ENCODE measurements at places on chromosomes 4 and X.

- DNase-seq = no peak
Measured at GRCh38 chr4:89142691-89143669, 31.6 kb downstream of the TIGD2 start.

- DNase-seq = no peak
Measured at GRCh38 chr4:137677863-137678262, 145.6 kb upstream of the PCDH18 start.

GRCh38 chr4:41507291-41507947, 30.5 kb upstream of the LIMCH1 start:
- no peak for DNase-seq

- no peak for DNase-seq
Measured at GRCh38 chr4:147968641-147969040, 236.8 kb downstream of the ARHGAP10 start.

- DNase-seq = no peak
Measured at GRCh38 chr4:2334826-2335728, 73.2 kb upstream of the MXD4 start.

DNA sequence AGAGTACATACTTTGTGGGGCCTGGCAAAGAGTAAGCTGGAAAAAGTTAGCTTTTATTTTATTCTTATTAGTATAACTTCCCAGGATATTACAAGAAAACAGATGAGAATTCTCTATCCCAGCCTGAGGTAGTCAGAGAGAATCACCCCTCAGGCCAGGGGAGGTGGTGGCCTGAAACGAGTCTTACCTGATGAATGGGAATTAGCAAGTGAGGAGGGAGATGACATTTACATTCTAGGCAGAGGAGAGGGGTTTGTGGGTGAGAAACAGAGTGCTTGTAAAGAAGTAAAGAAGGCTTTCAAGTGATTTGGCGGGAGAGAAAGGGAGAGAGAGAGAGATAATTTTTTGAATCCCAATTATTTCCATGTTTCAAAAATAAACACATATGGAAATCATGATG, 39.3 kb upstream of the PDK3 start:
- no peak for DNase-seq

DNA sequence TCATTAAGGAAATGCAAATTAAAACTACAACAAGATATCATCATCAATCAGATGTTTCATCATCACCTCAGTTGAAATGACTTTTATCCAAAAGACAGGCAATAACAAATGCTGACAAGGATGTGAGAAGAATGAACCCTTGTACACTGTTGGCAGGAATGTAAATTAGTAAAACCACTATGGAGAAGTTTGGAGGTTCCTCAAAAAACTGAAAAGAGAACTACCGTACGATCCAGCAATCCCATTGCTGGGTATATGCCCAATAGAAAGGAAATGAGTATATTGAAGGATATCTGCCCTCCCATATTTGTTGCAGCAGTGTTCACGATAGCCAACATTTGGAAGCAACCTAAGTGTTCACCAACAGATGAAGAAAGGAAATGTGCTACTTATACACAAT, 50.6 kb upstream of the STARD8 start:
- no peak for DNase-seq

- no peak for DNase-seq
Measured at GRCh38 chr4:153260132-153260531, 55.9 kb downstream of the TRIM2 start.

- DNase-seq = no peak
Measured at GRCh38 chr4:108110450-108110849, 58.3 kb downstream of the LEF1 start.

GRCh38 chr4:122797405-122798094, 29.1 kb upstream of the FGF2 start:
- DNase-seq = no peak

- DNase-seq = no peak
Measured at GRCh38 chrX:75596178-75596577, 73.3 kb upstream of the ZDHHC15 start.

GRCh38 chr4:164467493-164467892, 286.4 kb upstream of the SMIM31 start:
- DNase-seq = no peak

DNA sequence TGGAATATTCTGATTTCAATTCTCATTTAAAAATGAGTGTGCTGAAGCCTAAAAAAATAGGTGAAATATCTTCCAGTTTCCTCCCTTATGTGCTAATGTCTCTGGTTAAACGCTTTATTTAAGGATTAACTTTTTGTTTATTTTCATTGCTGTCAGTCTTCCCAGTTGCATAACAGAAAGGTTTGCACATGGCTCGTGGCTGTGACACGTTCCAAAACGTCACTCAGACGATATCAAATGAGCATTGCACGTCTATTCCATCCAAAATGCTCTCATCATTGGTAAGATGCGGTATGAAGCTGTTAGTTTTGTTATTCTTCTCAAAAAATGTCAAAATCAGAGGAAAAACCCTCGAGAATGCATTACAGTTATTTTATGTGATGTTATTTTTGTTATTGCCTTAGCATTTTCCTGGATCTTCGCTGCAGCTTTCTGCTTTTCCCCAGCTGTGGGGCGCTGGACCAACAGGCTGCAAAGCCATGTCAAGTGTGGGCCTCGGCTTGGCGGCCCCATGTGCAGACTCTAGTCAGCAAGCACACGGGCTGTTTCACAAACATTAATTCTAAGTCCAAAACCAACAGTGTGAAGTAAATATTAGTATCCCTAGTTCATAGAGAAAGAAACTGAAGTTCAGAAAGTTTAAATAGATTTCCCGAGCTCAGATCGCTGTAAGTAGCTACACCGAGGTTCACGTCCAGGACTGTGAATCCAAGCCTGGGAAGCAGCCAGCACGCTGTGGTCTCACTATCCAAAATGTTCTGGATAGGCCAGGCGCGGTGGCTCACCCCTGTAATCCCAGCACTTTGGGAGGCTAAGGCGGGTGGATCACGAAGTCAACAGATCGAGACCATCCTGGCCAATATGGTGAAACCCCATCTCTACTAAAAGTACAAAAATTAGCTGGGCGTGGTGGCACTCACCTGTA, 793.4 kb upstream of the FRG1 start:
- no peak for DNase-seq

GRCh38 chrX:112947981-112948615, 107.5 kb upstream of the AMOT start:
- DNase-seq = no peak

DNA sequence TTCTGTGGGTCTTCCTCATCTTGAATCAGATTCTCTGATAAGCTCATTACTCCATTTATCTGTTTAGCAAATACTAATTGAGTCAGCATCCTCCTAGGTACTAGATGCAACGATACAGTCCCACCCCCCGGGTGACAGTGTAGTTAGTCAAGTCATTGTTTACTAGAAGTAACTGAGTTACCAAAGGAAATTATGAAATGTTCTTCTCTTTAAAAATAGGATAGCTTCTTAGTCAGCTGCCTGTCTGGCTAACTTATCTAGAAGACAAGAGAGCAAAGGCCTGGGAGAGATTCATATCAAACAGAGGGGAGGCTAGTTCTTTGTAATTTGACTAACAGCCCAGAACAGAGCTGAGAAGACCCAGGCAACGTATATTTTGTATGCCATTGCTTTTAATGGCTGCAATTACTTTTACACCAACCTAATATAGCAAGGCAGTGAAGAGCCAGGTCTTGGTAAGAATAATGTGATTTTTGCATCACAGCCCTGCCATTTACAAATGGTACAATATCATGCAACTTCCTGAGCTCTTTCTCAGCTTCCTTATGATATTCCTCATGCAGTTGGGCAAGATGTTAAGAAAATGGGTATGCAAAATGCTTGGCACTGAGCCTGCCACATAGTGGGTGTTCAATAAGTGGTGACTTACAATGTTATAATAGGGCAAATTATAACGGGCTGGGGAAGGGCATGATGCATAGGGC, 149.9 kb downstream of the CHIC2 start:
- DNase-seq = no peak

- DNase-seq = no peak
Measured at GRCh38 chr4:31237233-31237632, 517.1 kb downstream of the PCDH7 start.

GRCh38 chrX:48498374-48498809, 10.4 kb upstream of the PORCN start:
- no peak for DNase-seq

DNA sequence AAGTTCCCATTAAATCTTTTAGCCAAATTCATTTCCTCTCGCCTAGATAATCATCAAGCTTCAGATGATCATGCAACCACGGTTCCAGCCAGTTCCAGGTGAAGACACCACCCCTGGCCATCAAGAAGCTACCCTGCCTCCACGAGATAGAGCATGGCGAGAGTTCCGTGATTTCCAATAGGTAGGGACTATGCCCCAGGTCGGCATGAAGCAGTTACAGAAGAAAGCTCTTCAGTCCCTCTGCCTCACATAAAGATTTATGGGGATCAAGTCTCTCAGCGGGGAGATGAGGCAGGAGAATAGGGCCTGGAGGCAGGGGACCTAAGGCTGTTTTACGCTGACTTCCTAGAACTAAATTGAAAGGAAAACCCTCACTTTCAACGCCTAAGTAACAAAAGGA, 183.9 kb downstream of the OR13H1 start:
- no peak for DNase-seq

GRCh38 chr4:121041307-121042090, 30.8 kb downstream of the NDNF start:
- DNase-seq = no peak

GRCh38 chr4:140976768-140977167, 156.5 kb downstream of the RNF150 start:
- DNase-seq = no peak

- DNase-seq = no peak
Measured at GRCh38 chr4:134622199-134622598, 420.6 kb upstream of the PABPC4L start.

GRCh38 chrX:38087594-38087993, 81.2 kb downstream of the SYTL5 start:
- DNase-seq = no peak

GRCh38 chr4:56389558-56389957, 2.3 kb upstream of the AASDH start:
- no peak for DNase-seq

DNA sequence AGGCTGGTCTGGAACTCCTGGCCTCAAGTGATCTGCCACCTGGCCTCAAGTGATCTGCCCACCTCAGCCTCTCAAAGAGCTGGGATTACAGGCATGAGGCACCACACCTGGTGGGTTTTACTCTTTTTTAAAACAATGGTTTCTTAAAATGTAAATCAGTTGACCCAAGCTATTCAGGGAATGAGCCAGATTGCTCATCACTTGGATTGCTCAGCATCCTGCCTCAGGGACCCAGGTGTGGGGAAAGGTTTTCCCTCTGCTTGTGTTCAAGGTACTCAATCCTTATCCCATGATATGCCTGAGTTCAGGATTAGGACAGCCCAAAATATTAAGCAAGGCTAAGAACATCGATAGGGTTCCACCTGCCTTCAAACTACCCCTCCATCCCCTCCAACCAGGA, 67.4 kb downstream of the CHRNA9 start:
- DNase-seq = no peak

GRCh38 chr4:151629097-151629783, 131.6 kb downstream of the GATB start:
- DNase-seq = no peak

DNA sequence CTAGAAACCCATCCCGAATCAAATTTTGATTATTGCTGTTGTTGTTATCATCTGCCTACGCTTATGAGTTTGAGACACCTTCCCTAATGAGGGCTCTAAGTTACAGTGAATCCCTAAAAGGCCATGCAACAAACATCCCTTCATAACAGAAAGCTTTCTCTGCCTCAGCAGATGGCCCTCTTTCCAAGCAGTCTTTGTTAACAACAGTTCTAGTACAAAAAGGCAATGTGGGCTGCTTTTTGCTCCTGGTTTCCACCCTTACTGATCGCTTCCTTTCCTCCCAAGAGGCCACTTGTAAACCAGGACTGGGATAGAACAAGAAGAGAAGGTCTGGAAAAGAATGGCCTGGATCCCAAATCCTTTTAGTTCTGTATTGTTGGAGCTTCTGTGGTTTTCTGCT, 24.2 kb downstream of the GPC4 start:
- no peak for DNase-seq

- no peak for DNase-seq
Measured at GRCh38 chrX:70096052-70096451, 33.8 kb downstream of the OTUD6A start.

GRCh38 chr4:102774254-102774653, 13.5 kb upstream of the MANBA start:
- DNase-seq = no peak

DNA sequence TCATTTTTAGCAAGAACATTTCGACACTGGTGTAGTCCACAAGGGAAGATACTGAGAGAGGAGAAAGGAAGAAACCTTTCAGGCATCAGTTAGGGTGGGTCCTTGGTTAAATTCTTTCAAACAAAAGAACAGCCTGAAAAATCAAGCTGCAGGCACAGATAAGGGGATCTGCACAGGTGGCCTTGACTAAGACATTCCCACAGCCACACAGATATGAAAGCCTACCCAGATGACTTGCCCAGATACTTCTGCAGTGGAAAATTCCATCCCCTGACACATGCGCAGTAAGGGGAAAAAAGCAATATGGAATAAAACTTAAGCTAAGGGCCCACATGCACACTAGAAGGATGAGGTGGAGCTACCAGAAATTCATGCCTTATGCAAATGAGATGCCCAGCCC, 8.9 kb upstream of the TMEM165 start:
- DNase-seq = no peak

GRCh38 chrX:24465532-24465865, 413 bp downstream of the PDK3 start:
- no peak for DNase-seq
